ENCODE measurements at places on chromosomes 13 and 19.

DNA sequence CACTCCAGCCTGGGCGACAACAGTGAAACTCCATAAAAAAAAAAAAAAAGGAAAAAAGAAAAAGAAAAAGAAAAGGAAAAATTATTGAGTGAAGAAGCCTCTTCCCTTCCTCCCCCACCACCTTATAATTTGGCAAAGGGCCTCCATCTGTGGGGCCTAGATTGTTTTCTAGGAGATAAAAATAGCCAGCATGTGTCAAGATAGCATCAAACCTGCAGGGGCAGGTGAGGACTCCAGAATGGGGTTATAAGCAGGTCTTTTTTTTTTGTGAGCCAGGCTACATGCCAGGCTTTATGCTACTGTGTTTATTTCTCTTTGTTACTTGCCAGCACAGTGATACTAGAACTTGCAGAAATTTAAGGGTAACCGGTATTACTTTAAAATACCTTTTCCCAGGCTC is 11.7 kb upstream of the TRIM13 start:
- DNase-seq: no peak

GRCh38 chr13:26721251-26722121 is 39.1 kb downstream of the GPR12 start:
- peak; percentile 29 for DNase-seq

DNA sequence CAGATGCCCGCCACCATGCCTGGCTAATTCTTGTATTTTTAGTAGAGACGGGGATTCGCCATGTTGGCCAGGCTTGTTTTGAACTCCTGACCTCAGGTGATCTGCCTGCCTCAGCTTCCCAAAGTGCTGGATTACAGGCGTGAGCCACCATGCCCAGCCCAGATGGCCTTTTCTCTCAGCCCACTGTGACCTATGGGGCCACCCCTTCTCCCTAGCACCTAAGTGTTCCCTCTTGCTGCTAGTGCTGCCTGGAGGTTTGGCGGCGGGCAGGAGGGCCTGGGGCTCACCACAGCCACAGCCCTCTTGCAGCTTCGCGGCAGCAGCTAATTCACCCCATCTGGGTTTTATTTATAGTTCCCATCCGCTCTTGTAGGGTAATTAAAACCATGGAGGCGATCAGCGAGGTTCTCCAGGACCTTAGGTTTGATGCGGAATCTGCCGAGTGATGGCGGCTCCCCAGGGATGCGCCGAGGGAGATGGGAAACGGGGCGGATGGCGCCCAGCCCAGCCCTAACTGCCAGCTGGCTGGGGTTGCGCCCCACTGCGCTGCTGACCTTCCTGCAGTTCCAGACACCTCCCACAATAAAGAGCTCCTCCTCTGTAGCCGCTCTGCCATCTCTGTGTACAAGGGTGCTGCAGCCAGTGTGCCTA is 3.3 kb downstream of the REX1BD start:
- no peak for DNase-seq

DNA sequence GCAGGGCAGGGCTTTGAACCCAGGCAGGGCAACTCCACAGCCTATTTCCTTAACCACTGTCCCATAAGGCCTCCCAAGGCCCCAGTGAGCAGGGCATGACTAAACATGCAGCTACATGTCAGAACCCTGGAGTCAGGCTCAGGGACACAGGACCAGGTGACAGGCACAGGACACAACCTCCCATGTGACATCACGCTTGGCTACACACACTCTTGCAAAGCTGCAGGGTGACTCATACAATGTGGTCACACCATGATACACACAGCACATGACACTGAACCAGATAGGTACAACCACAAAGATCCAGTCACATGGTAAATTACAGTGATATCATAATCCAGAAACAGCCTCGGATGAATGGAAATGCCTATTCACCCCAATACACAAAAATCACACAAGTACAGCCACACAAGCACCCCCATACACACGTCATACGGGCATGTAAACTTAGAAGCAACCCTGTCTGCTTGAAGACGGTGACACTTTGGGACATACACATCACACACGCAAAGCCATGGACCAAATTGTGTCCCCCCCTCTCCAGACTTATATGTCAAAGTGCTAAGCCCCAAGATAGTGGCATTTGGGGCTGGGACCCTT is 14.5 kb downstream of the KLK4 start:
- DNase-seq: no peak

DNA sequence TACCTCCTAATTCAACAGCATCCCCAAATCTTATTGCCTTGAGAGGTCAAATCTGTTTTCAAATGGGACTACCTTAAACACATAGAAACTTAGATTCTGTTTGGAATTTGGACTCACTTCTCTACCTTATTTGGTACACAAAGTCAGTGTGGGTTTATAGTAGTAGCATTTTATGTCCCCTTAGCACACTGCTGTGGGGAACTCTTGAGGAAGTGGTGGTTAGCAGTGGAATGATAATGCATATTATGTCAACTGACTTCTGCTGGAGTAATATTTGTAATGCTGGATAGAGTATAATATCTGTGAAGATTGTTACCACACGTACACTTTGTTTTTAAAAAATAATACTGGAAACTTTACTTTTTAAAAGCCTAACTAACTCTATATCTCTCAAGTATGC is 386.3 kb downstream of the NDFIP2 start:
- no peak for DNase-seq

- DNase-seq: no peak
Observed at GRCh38 chr19:42360787-42361544, 29.1 kb downstream of the CNFN start.

GRCh38 chr19:45999653-46000121 is 4.4 kb downstream of the CCDC61 start:
- no peak for DNase-seq

DNA sequence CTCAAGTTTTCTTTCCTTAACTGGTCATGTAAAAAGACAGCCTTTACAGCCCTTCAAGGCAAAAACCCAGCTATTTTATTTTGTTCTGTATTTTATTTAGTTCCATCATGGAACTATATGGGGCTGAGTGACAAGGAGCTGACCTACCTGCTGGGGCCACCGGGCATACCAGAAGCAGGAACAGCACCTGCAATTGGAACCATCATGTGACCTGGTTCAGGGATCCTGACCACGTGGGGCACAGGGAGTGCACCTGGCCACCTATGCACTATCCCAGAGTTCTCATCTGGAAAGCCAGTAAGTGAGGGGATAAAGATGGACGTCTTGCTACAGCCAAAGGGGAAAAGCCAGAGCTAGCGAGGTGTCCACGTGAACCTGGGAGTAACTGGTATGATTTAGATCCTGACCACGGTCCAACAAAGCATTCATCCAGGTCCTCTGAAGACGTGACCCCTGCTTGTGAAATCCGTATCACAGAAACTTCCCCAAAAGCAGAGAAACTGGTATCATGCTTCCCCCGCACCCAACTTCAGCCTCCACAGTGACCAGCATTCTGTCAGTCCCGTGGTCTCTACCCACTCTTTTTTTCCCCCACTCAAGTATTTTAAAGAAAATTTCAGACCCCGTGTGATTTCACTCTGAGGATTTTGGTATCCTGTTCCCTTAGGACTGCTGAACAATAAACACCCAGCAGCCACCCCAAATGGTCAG is 40.5 kb upstream of the SLC15A1 start:
- no peak for DNase-seq

- DNase-seq: no peak
Observed at GRCh38 chr13:112874751-112875300, 94.2 kb upstream of the MCF2L start.

DNA sequence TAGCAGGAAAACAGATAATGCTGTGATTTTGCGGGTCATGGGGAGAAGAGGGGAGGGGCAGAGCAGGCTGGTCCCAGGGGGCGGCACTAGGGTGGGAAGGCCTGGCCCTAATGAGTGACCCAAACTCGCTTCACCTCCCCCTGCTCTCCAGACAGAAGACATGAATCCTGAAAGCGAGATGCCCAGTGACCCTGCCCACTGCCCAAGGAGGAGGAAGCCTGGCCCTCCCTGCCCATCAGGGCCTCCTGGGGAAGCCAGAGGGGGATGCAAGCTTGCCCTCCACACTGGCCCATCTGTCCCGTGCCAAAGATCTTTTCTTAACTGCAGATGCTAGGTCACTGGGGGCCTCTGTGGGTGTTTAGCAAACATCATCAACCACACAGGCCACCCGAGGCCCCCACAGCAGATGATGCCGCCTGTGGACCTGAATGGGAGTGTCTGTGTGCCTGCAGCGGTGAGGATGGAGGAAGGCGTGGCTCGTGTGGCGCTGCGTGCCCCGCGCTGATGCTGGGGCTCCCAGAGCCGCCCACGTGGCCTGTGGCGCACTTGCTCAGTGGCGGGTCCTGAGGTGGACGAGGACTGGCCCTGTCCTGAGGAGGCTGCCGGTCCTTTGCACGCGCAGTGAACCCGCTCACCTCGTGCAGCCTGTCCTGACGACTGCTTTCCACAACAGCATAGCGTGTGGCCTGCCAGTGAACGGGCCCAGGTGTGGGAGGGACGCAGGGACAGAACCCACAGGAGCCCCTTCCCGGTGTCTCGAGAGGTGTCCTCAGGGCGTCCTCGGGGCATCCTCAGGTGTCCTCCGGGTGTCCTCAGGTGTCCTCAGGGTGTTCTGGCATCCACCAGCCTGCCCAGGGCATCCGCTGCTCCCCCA is 80.5 kb upstream of the MCF2L start:
- DNase-seq: no peak

DNA sequence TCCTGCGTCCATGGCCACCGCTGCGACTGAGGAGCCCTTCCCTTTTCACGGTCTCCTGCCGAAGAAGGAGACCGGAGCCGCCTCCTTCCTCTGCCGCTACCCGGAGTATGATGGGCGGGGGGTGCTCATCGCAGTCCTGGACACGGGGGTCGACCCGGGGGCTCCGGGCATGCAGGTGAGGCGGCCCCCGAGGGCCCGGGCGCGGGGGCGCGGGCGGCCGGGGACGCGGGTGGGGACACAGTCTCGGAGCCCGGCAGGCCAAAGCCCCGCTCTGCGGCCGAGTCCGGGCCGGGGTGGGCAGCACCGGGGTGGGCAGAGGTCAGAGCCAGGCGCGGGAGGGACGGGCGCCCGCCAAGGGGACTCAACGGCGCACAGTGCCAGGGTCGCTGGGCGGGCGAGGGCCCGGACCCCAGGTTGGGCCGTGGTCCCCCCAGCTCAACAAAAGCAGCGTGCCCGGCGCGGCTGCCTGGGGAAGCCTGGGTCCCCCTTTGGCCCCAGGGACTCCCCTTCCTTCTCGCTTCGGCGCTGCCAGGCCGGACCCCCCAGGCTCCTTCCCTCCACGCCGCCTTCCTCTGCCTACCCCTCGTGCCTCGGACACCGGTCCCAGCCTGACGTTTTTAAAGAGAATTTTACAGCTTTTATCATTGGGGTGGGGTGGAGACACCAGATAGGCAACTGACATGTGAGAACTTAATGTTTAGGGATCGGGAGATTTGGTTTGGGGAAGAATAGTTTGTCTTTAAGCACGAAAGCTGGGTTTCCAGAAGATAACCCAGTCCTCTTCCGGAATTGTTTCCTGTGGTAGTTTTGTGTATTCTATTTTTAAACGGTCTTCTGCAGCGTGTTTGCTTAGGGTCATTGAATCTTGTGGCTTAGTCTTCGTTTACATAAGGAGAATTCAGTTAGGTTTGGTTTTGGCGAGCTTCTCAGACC is 509 bp downstream of the TPP2 start:
- DNase-seq: no peak

GRCh38 chr13:30037306-30037705 is 186.9 kb upstream of the UBL3 start:
- DNase-seq: no peak

DNA sequence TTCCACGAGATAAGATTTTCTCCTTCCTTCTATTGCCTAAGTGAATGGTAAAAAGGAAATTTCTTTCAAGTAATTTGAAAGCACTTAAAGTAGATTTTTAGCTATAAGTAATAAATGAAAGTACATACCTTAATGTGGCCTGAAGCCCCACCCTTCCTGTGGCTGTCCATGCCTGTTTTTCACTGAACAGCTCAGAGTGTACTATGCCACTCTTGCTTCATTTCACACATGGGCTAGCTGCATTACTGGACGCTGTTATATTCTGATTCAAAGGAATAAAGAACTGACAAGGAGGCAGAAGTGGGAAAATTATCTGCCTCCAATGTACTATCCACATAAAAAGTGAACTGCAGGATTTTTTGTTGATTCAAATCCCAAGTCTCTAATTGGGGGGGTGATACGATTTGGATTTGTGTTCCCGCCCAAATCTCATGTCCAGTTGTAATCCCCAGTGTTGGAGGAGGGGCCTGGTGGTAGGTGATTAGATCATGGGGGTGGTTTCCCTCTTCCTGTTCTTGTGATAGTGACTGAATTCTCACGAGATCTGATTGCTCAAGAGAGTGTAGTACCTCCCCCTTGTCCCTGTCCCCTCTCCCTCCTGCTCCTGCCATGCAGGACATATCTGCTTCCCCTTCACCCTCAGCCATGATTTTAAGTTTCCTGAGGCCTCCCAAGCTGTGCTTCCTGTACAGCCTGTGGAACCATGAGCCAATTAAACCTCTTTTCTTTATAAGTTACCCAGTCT is 154.7 kb upstream of the SGCG start:
- DNase-seq: no peak

DNA sequence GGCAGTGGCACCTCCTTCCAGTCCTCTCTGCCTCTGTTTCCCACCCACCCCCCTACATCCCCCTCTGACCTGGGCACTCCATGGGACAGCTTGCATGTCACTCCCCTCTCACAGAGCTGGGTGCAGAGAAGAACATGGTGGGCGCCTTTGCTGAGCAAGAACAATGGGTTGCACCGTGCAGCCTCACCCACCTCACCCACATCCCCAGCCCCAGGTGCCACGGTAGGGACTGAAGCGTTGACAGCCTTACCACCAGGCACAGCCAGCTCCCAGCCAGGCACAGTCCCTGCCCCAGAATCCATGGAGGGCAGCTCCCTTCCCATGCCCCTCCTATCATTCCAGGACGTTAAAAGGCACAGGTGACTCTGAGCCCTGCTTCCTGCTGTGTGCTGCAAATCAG is 93.1 kb upstream of the VSTM2B start:
- DNase-seq: no peak

DNA sequence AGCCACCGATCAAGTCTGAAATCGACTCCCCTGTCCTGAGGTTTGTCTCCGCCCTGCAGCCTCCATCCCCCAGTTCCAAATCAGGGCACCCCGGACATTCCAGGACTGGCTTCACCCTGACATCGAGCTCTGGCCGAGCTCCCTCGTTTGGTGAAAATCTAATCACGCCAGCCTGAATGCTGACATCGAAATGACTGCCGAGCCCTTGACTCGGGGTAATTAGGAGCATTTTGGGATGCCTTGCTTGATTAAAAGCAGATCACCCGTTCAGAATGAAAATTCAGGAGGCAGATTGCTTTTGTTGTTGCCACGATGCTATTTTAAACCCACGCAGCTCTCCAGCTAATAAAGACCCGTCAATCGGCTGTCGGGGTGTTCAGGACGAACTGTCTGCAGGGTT is 34.3 kb downstream of the ZNRF4 start:
- no peak for DNase-seq

DNA sequence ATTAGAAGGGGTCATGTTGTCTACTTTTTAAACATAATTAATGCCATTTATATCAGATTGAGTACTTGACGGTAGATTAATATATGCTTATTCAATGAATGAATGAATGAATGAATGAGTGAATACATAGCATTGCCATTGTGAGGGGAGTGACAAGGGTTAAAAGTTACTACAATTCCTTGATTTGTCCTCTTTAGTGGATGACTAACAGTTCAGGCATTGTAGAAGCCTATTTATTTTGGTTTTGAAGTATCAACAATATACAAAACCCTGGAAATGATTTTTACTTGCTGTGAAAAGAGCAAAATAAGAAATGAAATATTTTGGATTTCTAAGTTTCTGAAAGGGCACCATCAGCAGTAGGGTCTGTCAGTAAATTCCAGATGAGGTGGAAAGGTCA is 122.7 kb downstream of the CYSLTR2 start:
- no peak for DNase-seq

- DNase-seq: no peak
Observed at GRCh38 chr13:52399708-52400107, 6.3 kb downstream of the THSD1 start.

Data from effector memory CD8-positive, alpha-beta T cell (primary cell).